ENCODE measurements at places on chromosomes 4 and X.
A peak's percentile ranks its signal among the peaks of the same experiment; 100 is the strongest.

DNA sequence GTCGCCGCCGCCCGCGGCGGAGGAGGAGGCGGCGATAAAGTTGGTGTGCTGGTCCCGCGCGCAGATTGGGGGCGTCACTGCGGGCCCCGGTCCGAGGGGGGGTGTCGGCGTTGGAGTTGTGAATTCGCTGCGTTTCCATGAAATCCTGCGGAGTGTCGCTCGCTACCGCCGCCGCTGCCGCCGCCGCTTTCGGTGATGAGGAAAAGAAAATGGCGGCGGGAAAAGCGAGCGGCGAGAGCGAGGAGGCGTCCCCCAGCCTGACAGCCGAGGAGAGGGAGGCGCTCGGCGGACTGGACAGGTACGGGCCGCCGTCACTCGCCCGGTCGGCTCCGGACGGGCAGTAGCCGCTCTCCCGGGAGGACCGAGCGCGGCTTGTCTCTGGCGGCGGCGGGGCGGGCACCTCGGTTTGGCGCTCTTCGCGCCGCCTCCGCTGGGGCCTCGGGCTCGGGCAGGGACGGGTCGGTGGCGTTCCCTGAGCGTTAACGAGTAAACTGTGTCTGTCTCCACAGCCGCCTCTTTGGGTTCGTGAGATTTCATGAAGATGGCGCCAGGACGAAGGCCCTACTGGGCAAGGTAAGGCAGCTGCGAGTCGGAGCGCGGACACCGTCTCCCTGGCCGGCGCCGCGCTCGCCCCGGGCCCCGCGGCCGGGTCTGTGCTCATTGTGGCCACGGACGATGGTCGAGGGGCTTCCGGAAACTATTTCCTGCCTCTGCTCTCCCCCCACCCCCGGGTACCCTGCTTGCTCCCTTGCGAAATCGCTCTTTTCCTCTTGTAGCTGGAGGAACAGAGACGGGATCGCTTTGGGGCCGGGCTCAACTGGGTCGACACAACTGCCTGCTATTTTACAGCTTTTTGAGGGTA is 658 bp downstream of the KDM6A start:
- peak; percentile 45 for DNase-seq

DNA sequence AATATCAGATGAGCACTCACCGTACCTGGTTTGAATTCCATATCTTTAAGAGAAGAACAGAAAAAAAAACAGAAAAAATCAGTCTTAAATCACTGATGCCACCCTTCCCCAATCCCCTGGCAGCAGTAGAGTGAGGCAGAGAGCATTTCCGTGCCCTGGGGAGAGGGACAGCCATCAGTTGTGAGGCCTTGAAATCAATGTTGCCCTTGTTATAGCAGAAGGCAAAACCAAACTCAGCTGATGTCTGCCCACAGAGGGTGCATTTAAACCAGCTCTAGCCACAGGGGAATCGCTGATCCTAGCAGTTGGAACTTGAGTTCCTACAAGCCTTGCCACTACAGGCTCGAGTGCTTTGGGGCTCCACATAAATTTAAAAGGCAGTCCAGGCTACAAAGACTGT is 338.5 kb upstream of the FMR1 start:
- no peak for DNase-seq

GRCh38 chrX:93319609-93320008 is 353.8 kb downstream of the NAP1L3 start:
- DNase-seq, result no peak

- no peak for DNase-seq
These were observed 87.6 kb downstream of the MRPL1 start for GRCh38 chr4:77950203-77950602.

DNA sequence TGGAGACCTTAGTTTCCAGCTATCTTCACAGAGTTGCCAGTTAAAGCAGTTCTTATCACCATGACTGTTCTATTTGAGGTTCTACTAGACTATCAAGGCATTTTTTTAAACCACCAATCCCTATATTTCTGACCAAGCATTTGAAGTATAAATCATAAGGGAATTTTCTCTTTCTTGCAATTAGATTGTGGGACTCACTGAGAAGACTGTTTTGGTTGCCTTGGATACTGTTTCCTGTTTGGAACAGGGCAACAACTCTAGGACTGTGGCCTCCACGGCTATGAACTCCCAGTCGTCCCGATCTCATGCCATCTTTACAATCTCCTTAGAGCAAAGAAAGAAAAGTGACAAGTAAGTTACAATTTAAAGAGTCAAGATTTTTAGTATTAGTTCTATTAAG is 11.8 kb downstream of the KIF4A start:
- no peak for DNase-seq

GRCh38 chr4:42519803-42520417 is 122.6 kb downstream of the SHISA3 start:
- peak; percentile 54 for DNase-seq
